ENCODE measurements at places on chromosomes 4 and X.

- DNase-seq: no peak
These were observed 44.7 kb downstream of the GALNT7 start for GRCh38 chr4:173213296-173213695.

DNA sequence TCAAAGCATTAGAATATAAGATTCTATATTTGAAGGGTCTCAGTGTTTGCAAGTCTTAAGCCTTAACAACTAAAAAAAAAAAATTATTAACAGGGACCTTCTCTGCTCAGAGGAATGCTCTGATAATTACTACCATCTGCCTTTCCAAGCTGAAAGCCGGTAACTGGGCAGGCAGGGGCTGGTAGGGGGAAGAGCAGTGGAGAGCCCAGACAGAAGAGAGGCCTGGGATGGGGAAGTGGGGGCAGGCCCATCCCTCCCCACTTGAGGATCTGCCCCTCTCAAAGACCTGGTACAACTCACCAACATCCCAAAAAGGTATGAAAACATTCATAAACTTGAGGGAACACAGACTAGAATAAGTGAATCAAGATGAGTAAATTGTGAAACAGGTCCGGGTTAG, 113.9 kb downstream of the QDPR start:
- DNase-seq: no peak

DNA sequence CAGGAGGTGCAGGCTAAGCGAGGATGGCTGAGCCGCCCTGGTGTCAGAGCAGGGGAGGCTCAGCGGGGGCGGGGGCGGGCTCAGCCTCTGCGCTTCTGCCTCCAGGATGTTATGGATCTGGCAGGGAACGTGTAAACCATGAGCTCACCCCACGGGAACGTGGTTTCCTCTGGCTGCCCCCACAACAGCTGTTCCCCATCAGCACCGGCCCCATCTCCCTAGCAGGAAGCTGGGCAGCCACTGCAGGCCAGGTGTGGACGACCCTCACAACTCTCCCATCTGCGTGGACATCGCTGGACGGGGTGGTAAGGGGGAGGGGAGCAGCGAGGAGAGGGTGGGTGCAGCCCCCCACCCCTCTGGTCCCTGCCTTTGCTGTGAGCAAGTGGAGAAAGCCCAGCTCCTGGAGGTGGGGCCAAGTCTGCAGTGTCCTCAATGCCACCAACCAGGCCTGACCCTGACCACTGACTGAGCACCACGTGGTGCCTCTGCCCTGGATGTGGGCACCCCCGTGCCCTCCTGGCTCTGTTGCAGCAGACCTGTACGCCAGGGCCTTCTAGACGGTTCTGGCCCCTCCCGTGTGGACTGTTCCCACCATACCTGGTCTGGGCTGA, 28.1 kb upstream of the SPON2 start:
- DNase-seq: no peak

- DNase-seq: no peak
These were observed 169.2 kb downstream of the TMA16 start for GRCh38 chr4:163663454-163664225.

DNA sequence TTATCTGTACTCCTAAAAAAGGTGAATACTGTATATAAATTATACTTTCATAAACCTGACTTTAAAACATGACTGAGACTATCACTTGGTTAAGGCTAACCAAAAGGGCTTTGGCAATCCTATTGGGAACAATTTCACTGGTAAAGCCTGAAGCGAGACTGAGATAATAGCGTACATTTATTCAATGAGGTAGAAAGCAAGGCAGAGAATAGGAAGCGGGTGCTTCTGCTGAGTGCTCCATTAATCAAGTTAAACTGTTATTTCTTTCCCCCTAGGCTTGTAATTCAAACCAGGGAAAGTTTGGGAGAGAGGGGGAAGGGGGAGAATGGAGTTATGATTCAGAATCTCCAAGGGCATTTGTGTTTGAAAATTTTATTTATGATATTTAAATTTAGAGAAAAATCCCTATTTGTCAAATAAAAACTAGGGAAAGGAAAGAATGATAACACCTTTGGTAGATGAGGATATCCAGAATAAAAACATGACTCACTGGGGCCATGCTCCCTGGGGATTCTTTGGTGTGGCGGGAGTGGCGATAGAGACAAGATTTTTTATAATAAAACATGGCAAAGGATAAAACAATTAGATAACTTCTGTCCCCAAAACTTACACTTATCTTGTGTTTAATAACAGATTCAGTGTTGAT, 34.6 kb upstream of the SORBS2 start:
- DNase-seq: no peak

- no peak for DNase-seq
These were observed 107.0 kb downstream of the NDST3 start for GRCh38 chr4:118141240-118141639.

GRCh38 chr4:74431113-74431826, 13.7 kb upstream of the AREG start:
- no peak for DNase-seq

DNA sequence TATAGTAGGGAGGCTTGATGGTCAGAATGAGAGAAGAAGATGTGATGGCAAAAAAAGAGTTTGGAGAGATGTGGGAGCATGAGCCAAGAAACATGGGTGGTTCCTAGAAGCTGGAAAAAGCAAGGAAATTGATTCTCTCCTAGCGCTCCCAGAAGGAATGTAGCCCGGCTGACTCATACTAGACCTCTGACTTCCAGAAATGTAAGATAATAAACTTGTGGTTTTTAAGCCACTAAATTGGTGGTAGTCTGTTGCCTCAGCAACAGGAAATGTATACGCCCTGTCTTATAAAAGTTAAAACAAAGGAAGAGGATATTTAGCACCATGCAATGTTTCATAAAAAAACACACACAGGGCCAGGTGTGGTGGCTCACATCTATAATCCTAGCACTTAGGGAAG, 182.7 kb upstream of the PCDH7 start:
- no peak for DNase-seq

DNA sequence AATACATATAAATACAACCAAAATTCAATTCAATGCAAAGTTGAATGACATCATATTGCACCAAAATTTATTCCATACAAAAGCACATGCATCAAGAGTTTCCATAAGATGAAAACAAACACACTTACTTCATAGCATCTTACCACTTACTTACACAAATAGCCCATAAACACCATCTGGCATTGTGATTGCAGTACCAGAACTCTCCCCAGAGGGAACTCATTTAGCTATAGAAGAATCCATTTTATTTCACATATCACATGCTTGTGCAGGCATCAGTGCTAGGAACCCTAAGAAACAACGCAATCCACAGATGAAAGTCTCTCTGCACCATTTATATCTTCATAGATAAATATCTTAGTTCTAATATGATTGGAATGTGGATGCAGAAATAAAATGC, 77.9 kb downstream of the SLC7A11 start:
- DNase-seq: no peak

- DNase-seq: no peak
These were observed 46.9 kb downstream of the CHST7 start for GRCh38 chrX:46620505-46620904.

- no peak for DNase-seq
These were observed 114.3 kb downstream of the CPEB2 start for GRCh38 chr4:15116509-15117079.

DNA sequence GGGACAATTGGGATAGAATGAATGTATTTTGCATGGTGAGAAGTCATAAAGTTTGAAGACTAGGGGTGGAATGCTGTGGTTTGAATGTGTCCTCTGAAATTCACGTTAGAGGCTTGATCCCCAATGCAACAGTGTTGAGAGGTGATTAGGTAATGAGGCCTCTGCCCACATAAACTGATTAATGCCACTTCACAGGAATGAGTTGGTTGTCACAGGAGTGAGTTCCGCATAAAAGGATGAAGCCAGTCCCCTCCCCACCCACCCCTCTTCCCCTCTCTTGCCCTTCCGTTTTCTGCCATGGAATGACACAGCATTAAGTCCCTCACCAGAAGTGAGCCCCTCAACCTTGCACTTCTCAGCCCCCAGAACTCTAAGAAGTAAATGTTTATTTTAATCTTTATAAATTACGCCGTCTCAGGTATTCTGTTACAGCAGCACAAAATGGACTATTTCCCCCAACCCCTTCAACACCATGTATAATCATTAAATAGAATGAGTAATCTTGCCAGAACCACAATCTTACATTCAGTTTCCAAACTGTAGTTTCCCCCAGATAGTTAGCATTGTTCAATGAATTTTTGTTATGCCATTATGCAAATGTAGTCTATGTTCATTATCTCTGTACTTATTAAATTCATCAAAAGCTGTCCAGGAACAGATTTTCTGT, 5.5 kb upstream of the MMAA start:
- no peak for DNase-seq

DNA sequence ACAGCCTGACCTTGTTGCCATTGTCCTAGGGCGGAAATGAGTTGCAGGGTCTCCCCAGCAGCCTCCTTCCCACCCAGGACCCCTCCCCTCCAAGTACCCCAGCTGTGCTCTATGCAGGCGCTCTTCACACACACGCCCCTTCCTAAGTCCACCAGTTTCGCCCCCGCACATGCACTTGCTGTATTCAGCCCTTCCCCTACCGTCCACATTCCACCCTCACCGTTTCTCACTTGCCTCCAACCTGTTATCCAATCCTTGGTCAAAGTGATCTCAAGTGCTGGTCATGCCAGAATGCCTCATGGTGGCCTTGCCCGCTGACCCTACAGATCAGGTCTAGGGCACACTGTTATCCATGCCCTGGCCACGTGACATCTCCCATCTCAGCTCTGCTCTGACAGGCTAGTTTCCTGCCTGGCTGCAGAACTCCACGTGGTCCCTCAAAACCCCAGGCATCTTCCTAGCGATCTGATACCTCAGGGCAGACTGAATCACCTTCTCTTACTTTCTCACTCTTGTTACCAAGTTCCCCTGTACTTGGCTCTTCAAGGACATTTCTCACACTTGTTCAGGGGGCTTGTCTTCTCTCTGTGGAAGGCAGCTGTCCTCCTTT, 39.7 kb downstream of the NSG1 start:
- no peak for DNase-seq
